Stimulated activated CD4-positive, alpha-beta T cell treated with anti-CD3 and anti-CD28 coated beads, Interleukin-12 subunit alpha, Interleukin-12 subunit beta, amount 100 ng/mL, for 48 hours (primary cell): ENCODE measurements at places on chromosomes 16 and 17.

- DNase-seq, result no peak
Measured at GRCh38 chr16:9689597-9689996, 492.6 kb downstream of the GRIN2A start.

- no peak for DNase-seq
Measured at GRCh38 chr17:55575058-55575636, 63.9 kb upstream of the SMIM36 start.

GRCh38 chr17:81734405-81735263 lies 22.6 kb downstream of the SLC25A10 start:
- DNase-seq, result no peak

DNA sequence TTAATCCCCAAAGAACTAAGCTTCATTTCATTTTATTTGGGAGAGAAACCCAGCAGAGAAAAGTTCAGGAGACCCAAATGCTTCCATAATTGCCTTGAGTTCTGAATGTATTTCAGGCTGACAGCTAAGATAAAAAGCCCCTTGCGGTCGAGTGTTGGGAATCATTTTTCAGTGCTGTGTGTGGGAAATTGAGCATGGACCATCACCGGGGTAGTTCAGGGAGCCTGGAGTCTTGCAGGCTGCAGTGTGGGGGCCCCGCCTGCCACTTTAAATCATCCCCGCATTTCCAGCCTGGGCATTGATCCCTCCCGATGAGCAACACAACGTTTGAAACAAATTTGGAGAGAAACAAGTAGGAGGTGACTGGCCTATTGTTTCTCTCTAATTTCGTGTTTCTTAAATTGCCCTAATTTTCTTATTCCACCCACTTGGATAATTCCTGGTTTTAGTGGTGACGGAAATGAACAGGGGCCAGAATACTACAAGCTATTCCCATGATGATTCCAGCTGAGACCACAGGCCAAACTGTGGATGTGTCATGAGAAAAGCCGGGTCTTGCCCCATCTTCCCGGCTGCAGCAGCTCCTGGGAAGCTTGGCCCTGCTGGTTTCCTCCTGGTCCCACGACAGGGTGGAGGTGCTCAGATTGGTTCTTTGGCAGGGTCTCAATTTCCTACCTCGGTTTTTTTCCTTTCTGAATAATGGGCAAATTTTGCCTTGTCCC lies 75.1 kb downstream of the FOXL1 start:
- DNase-seq, result no peak

- no peak for DNase-seq
Measured at GRCh38 chr17:40326014-40326831, 17.2 kb downstream of the RARA start.

DNA sequence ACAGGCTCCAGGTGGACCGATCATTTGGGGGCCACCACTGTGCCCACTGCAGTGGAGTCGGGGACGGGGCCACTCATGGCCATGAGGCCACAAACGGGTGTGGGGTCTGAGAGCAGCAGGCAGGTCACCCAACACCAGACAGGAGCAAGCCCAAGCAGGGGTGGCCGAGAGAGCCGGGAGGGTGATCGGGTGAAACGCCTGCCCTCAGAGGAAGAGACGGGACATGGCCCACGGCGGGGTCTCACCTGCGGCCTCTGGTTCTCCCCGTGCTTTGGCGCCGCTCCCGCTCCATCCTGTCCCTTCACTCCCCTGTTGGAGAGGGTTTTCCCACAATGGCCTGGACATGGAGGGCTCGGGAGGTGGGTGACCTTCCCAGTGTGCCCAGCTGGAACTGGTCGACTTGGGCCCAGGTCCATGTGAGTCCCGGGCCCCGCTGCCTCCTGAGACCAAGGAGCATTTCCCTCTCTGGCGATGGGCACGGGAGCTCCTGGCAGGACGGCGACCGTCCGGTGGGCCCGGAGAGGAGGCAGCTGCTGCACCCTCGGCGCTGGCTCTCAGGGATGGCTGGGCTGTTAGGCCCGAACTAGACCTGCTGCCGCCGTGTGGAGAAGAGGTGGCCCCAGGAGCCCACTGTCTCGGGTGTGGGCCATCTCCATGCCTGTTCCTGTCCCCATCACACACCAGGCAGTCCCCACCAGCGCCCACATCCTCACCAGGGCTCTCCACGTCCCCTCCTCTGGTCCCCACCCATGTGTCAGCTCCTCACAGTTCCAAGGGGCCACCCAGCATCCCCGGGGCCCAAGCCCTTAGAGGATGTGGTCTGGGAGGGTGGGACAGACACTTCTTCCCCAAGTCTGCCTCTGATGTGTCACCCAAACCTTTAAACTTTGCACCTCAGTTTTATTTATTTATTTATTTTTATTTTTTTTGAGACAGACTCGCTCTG lies 13.4 kb upstream of the BAHCC1 start:
- no peak for DNase-seq

GRCh38 chr17:27315322-27315721 lies 21.4 kb downstream of the WSB1 start:
- DNase-seq, result no peak

GRCh38 chr17:73719588-73720071 lies 75.4 kb upstream of the SDK2 start:
- no peak for DNase-seq

GRCh38 chr17:79006794-79007503 lies 2.6 kb downstream of the CANT1 start:
- no peak for DNase-seq

DNA sequence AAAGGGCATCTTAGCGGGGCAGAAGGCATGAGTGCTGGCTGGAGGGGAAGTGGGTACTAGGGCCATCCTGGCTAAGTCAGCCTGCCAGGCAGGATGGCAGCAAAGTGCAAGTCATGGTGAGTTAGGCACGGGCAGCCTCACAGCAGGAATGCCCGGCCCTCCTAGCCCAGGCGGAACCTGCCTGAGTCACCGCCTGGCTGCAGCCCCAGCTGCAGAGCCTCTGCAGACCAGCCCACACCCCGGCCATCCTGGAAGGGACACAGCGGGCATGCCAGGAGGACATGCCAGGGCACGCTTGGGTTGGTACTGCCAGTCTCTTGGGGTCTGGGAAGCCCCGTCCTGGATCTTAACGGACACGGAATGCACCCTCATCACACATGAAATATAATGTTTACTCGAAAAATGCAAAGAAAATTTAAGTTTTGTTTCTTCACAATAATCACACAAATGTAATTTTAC lies 5.0 kb upstream of the ALDH3A1 start:
- no peak for DNase-seq

DNA sequence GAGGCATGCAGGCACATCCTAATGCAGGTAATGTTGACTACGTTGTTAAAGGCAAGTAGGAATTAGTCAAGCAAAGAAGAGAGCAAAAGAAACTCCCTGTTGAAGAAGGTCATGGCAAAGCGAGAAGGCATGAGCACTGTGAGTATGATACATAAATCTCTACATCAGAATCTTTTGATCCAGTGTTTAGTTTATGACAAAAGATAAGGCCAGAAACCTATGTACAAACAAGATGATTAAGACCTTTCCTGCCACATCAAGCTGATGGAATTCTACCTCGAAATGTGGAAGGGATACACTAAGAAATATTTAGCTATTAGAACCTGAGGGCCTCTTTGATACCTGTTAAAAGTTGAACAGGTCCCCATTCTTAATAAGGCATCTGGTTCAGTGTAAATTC lies 20.2 kb downstream of the SYCE1L start:
- DNase-seq, result no peak

DNA sequence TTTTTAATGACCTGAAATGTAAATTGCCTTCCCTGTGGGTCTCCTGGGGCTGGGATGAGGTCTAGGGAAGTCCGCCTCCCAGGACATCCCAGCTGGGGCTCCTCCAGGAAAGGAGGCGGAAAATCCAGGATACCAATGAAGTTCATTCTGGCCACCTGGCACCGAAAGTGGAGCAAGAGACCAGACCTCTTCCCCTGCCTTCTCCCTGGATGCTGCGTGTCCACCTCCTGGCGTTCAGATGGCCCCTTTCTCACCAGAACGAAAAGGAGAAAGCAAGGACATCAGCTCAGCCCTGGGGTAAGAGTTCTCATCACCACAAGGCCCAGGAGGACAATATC lies 20.4 kb downstream of the RBFOX3 start:
- no peak for DNase-seq

DNA sequence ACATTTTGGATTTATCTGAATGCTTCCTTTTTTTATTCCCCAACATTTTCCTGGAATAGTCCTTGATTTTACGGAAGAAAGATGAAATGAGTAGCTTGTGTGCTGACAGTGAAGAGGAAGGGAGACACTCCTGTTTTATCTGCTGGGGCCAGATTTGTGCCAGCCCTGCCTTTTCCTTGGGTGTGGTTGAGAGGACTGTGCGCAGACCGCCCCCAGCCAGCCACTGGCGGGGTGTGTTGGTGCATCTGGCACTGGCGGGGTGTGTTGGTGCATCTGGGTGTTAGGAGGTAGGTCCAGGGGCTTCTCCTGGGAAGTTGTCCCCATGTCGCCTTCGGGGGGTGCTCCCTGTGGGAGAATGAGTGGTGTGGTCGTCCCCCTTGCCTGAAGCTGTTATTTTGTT lies 39.5 kb downstream of the RAP1GAP2 start:
- no peak for DNase-seq

- DNase-seq, result no peak
Measured at GRCh38 chr17:68294196-68294555, 2.9 kb downstream of the ARSG start.

- no peak for DNase-seq
Measured at GRCh38 chr16:3038896-3039295, 2.2 kb upstream of the BICDL2 start.

DNA sequence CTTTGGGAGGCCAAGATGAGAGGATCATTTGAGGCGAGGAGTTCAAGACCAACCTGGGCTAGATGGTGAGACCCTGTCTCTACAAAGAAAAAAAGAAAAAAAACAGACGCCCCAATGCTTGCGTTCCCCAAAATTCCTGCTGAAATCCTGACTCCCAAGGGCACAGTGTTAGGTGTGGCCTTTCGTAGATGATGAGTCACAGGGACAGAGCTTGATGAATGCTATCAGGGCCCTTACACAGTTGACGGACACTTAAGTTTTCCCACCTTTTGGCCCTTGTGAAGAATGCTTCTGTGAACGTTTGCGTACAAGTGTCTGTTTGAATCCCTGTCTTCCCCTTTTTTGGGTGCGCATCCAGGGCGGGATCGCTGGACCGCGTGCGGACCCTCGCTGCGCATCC lies 16.5 kb upstream of the ZNF750 start:
- DNase-seq, result no peak

GRCh38 chr17:27906226-27906580 lies 13.0 kb upstream of the LYRM9 start:
- no peak for DNase-seq

GRCh38 chr16:58859958-58860669 lies 126.0 kb upstream of the GOT2 start:
- DNase-seq, result no peak

- no peak for DNase-seq
Measured at GRCh38 chr17:48643697-48644012, 17.5 kb upstream of the HOXB9 start.

DNA sequence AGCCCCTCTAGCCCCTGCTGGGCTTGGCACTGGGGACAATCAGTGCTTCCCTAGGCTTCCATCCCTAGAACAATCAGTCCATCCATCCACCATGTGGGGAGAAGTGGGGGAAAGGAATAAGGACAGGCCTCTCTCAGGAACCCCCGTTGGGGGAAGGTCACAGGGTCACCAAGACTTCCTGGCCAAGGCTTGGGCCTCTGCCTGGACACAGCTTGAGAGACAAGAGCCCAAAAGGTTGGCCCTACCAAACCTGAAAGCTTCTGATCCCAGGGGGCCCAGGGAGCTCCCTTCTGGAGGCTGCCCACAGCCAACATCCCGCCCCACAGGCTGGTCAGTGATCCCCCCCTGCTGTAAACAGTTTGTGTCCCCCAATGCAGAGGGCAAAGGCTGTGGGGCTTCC lies 16.2 kb upstream of the MTMR4 start:
- DNase-seq, result no peak

GRCh38 chr16:67537636-67538591 lies 9.3 kb downstream of the RIPOR1 start:
- DNase-seq, result no peak

GRCh38 chr17:21400816-21401593 lies 24.8 kb downstream of the KCNJ12 start:
- no peak for DNase-seq

DNA sequence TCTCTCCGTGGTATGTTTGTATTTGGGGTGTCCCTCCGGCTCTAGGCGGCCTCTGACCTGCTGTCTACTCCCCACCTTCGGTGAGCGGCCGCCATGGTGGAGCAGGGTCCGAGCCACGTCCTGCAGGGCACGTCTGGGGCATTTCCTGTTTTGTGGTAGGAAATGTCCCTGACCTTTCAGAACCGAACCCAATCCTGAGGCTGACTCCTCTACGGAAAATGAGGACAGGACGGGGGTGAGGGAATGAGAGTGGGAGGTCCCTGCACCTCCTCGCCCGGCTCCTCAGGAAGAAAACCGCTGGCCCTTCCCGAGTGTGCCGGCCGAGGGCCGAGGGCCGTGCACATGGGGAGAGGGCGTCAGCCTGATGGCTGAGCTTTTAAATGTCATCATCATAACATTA lies 45.8 kb downstream of the WDR45B start:
- no peak for DNase-seq

DNA sequence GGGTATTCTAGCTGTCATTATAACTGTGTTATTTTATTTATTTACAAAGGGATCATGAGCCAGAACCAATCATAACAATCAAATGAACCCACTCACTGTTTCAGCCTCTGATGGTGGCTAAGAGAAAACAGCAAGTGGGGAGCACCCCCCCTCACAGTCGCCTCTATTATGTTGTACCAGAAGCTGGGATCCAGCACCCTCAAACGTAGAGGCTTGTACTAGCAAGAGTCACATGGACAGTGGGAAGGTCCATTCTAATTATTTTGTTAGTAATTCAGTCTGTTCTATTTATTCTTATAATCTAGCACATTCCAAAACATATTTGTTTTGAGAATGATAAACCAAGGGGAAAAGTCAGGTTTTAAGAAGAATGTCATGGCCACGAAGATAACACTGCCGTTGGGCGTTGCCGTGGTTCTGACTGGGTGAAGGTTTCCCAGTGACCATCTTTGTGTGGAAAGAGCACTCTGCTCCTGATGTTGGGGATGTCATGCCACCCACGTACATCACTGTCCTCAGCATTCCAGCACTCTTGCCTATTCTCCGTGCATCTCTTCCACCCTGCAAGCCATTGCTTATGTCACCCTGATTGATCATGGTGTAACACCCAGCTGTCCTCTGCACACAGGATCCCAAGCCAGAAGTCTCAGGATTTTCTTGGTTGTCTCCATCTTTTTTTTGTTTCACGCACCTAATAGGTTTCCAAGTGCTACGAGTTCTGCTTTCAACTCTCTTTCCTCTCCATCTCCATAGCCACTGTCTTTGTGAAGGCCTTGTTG lies 205.8 kb downstream of the PRKCA start:
- no peak for DNase-seq

GRCh38 chr17:54029986-54030385 lies 207.3 kb downstream of the KIF2B start:
- DNase-seq, result no peak

- no peak for DNase-seq
Measured at GRCh38 chr17:45812102-45812501, 28.0 kb downstream of the CRHR1 start.

- no peak for DNase-seq
Measured at GRCh38 chr16:53958341-53958880, 254.5 kb downstream of the FTO start.

- DNase-seq, result no peak
Measured at GRCh38 chr17:75454193-75454592, 2.2 kb upstream of the TMEM94 start.

- DNase-seq, result no peak
Measured at GRCh38 chr17:45425125-45425983, 7.3 kb downstream of the ARHGAP27 start.
